ENCODE measurements at places on chromosomes 1 and 21.

GRCh38 chr21:32463889-32464300, 51.4 kb downstream of the EVA1C start:
- no peak for DNase-seq

GRCh38 chr21:33647587-33647986, 5.3 kb downstream of the ITSN1 start:
- no peak for DNase-seq

DNA sequence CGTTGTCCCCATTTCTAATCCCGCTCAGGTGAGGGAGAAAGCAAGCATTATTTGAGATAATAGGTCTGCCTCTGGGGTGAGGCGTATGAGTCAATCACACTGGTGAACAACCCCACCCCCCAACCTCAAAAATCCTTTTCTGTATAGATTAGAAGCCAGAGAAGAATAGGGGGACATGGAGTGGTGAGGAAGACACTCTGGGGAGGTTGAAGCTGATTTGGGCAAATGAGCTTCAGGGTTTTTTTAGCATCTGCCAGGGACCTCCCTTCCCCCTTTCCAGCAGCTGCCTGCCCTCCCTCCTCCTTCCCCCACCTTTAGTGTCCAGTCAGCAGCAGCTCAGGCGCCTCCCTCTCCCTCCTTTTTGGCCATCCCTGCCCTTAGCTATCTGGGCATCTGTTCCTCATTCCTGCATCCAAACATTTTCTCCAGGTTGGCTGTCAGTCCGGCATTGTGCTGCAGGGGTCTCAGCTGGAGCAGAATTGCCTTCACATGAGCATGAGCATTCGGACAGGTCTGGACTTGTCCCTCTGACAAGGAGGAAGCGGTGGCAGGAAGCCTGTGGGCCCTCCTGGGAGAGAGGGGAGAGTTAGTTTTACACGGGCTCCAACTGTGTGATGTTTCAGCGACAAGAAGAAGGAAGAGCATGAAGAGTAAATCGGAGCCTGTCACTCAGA, 30.8 kb upstream of the PTGFRN start:
- no peak for DNase-seq

- no peak for DNase-seq
These were observed 74.7 kb downstream of the ALG6 start for GRCh38 chr1:63442141-63442475.

GRCh38 chr1:164588516-164589341, 29.7 kb downstream of the PBX1 start:
- DNase-seq = no peak

DNA sequence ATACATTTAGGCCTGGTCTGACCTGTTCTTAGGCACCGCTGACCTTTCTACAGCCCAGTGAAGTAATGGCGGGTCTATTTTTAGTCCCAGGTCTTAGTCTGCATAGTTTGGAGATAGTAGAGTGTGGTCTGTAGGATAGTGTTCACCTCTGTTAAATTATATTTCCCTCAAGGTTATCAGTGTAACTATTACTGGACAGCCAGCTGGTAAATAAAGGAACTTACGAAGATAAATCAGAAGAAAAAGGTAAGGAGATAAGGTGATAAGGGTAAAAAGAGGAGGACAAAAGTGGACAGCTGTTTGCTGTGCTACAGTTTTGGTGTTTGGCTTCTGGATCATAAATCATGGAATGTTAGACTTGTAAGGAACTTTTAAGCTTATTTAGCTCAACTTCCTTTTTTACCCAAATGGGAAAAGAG, 8.7 kb downstream of the XPR1 start:
- no peak for DNase-seq

DNA sequence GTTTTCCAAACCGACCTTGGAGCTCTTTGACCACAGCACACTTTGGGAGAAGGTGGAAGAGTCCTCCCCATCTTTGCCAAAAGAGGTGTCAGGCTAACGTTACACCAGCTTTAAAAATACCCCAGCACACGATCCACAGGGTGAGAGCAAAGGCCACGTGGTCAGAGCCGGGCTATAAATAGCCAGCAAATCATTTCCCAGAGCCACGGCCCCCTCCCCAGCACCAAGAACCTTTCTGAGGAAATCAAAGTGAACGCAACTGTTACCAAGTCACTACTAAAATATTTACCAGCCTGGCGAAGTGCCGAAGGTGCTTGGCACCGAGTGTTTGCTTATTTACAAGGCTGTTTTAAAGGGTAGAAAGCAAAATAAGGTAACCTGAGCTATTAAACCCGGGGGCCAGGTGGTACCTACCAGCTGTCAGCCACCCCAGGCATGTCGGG, 72.4 kb downstream of the CASZ1 start:
- DNase-seq = no peak

DNA sequence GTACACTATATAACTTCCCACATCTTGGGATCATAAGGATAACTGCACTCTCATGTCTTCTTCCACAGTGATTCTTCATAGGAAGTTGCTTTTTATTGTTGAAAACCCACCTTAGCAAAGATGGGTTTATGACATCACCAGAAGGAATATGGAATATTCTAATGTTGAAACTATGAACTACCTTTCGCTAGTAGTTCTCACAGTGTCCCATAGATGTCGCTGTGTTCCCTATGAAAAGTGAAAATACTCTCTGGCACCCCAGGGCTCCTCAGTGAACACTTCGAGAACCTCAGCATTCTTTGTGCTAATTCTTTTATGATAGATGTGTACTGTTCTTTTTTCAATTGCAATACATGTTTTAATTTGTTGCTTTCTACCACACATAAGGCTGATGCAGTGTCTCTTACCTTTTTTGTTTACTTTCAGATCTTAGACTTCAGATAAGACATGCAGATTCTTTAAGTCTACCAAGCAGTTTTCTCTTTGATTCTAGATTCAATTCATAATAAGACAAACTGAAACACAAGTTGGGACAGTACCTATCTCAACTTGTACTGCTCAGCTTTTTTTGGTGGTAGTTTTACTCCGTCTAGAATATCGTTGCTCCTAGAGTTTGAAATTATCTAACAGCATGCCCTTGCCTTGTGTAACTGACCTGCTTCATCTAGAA, 90.8 kb downstream of the GTF2B start:
- DNase-seq = no peak

DNA sequence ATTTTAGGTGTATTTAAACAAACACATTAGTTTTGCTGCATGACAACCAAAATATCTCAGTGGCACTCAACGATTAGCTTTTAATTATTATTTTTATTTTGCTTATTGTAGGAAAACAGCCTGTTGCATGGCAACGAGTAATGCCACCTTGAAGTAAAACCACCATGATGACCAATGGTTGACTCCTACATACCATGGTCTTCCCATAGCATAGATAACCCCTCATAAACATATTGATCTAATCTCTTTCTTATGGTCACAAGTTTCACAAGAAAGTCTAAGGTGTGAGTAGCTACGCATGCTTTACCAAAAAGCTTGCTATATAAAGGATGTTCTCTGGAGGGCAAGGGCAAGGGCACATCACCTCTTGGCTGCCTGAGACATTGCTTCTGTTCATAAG, 61.5 kb upstream of the PTBP2 start:
- DNase-seq = no peak

DNA sequence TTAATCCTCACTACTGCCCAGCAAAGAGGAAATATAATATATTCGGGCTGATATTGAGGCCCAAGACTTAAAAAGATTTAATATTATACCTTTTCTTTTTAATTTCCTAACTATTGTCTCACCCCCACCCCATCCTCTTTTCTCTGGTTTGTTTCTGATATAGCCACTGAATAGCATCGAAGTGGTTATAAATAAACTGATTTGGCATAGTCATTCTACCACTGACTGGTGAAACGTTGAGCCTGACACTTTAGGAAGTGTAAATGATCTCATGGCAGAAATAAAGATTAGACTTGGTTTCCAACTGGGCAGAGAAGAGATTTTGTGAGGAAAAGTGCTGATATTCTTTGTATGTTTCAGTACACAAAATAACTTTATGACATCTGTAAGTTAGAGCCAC, 39.3 kb downstream of the DTL start:
- no peak for DNase-seq

GRCh38 chr1:166627558-166627957, 211.7 kb upstream of the POGK start:
- DNase-seq = no peak

- no peak for DNase-seq
These were observed 226.1 kb downstream of the KCTD3 start for GRCh38 chr1:215793180-215793579.

DNA sequence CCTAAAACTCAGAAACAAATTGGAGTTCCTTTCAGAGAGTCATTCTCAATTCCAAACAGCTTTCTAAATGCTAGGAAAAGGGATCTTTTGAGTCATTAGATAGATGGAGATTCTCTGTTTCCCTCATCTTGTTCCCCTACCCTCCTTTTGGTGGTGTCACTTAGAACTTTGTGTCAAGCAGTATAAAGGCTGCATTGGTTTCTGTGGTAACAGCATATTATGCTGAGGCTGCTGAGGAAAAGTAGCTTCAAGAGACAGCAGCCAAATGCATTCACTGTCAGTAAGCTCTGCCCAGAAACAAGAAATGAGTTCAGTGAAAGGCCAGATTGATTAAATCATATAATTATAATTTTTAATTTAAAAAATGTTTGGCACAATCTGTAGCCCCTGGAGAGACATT, 144.1 kb downstream of the LRRC40 start:
- no peak for DNase-seq

GRCh38 chr1:75129660-75129982, 4.6 kb upstream of the LHX8 start:
- no peak for DNase-seq

GRCh38 chr1:3884966-3885365, 15.1 kb downstream of the C1orf174 start:
- no peak for DNase-seq

- DNase-seq = no peak
These were observed 633.8 kb downstream of the PTPRC start for GRCh38 chr1:199272628-199273086.

DNA sequence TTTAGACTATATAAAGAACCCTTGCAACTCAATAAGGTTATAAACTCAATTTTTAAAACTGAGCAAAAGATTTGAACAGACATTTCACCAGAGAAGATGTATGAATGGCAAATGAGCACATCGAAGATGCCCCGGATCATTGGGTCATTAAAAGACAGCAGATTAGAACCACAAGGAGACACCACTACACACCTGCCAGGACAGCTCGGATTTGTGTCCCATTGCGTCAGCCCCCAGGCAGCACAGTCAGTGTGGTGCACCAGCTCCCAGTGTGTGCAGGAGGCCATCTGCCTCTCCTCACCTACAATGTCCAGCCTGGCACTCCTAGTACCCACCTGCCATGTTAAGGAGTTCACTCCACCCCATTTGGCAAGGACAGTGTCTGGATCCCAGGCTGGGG, 61.1 kb upstream of the LRP8 start:
- no peak for DNase-seq

DNA sequence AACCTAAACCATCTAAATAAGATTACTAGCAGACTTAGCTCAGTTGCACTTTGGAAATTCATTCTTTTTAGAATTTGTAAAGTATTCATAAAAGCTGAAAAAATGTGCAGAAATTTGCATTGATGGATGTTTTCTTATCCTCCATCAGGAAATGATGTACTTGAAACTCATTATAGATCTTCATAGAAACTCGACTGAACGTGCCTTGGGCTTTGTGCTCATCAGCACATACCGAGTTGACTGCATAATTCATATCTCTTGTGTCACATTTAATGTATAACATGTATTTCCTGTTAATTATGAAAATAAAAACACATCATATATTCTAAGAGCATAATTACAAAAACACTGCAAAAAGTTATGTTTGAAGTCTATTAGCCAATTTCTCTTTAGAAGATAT, 290.9 kb upstream of the NR5A2 start:
- no peak for DNase-seq

GRCh38 chr1:107919953-107920352, 45.0 kb downstream of the VAV3 start:
- DNase-seq = no peak

DNA sequence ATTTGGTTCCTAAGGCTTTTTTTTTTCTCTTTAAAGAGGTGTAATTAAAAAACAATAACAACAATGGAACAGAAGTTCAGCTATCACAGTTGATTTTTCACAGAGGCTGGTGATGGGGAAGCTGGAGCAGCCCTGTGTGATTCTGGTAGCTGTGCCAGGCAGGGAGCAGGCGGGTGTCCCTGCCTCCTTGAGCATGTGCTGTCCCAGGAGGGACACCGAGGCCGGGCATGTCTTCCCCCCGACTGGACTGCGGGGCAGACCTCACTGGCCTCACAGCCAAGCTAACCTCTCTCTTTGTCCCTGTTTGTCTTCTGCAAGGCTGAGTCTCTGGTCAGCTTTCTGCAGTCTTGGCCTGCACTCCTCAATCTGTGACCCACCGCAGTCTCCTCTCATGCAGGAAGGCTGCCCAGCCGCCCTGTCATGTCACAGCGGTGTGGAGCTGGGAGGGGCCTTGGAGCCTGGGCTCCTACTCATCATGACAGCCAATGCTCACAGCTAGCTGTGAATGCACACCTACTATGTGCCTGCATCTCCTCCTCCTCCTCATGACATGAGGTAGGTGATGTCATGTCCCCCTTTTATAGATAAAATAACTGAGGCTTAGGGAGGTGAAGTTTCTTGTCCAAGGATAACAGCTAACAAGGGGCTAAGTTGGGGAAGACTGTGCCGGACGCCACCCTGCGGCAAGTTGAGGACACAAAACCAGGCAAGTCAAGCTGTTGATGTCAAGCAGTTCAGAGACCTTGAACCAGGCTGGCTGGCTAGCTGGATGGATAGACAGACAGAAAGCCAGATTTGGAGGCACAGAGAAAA, 10.3 kb upstream of the ACTL8 start:
- DNase-seq = no peak

DNA sequence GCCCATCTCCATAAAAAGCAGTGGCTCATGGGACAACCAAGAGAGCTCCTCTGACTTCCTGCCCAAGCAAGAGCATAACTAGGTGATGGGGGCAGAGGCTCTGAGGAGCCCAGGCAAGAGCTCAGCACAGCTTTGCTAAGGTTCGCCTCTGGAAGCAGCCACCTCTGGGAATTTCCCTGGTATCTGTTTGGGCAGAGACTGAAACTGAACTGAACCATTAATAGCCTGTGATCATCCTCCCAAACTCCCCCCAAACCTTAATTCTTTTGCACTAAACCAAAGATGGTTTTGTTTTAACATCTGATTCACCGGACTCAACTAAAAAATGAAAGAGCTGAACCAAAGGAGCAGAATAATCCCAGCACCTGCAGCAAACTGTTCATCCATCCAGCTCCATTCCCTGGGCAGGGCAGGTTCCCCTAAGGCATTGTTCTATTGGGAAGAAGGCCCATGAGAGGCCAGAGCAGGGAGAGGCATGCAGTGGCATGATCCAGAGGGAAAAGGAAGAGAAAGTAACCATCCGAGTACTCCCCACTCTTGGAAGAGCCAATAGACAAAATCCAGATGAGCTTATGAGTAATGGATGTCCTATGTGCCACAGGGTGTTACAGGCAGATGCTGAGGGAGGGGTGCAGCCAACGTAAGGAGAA, 77.8 kb upstream of the KAZN start:
- DNase-seq = no peak

- no peak for DNase-seq
These were observed 1.2 kb upstream of the OPTC start for GRCh38 chr1:203492748-203493130.

GRCh38 chr1:226958300-226958699, 18.2 kb downstream of the COQ8A start:
- no peak for DNase-seq

GRCh38 chr1:56400526-56400925, 178.8 kb downstream of the PLPP3 start:
- no peak for DNase-seq

Measured in stimulated activated CD8-positive, alpha-beta memory T cell treated with anti-CD3 and anti-CD28 coated beads, Interleukin-15, amount 100 ng/mL, for 1 hour (primary cell).